Ovary (tissue), 10 donors: ENCODE measurements at places on chromosomes 1 and 21. TPM values are rescaled to one million over a fixed set of nuclear protein-coding genes. Genes with fewer than 3 reads are reported as not detected.
A peak's percentile ranks its signal among the peaks of the same experiment; 100 is the strongest.

VSIG8 gene
- not detected for polyA plus RNA-seq

C1orf185 gene
- polyA plus RNA-seq = not detected

AMPD1 gene
- 1.8 TPM for polyA plus RNA-seq

JAM2 gene
- polyA plus RNA-seq = 65.4 TPM

ATP1A2 gene
- polyA plus RNA-seq = 38.6 TPM

LY9 gene
- polyA plus RNA-seq = 2.9 TPM

ELAVL4 gene
- not detected for polyA plus RNA-seq

NR1I3 gene
- not detected for polyA plus RNA-seq

DNA sequence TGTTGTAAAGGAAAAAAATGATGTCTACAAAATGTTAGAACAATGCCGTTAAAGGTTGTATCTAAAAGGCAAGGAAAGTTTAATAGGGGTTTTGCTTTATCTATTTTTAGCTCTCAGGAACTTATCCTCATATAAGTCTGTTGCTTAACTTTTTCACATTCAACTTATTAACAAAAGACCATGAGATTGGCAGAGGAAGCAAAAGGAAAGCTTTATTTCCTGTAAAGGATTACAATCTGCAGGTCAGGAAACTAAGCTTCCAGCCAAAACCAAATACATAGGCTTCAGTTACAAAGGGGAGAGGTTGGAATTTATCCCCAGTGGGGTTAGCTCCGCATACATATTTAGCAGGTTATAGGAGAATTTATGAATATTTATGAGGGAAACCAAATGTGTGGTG is 58.7 kb upstream of the KIAA1614 start:
- no peak overlapping the region for H3K4me3 ChIP-seq
- H3K27ac ChIP-seq = no peak overlapping the region
- no peak for DNase-seq
- H3K27me3 ChIP-seq = no peaks in the 10 kb centered on the region

- no peaks in the 10 kb centered on the region for H3K27me3 ChIP-seq
- no peak overlapping the region for H3K4me3 ChIP-seq
- no peaks in the 10 kb centered on the region for H3K36me3 ChIP-seq
- H3K27ac ChIP-seq = no peak overlapping the region
- no peak for DNase-seq
Observed at GRCh38 chr1:11070876-11071275, 11.1 kb upstream of the SRM start.

DNA sequence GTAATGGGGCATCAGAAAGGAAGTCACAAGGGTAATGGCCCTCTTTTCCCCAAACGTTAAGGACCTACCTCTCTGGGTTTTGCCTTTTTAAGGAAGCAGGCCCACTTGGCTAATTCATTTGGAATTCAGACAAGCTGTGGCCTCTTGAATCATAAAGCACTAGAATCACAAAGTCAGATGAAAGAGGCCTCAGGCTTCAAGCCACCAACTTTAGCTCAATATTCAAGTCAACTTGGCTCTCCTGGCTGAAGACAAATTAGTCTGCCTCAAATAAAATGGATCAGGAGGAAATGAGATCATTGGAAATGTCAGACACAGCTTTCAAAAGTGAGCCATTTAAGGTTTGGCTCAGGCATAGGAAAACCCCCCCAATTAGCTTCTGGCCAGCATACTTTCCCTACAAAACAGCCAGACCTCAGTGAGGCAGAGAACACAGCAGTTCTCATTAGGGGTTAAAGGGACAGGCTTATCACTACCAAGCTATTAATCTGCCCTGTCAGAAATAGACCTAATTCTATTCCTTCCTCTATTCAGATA is 34.3 kb downstream of the SLC35D1 start:
- no peak overlapping the region for H3K4me3 ChIP-seq
- no peaks in the 10 kb centered on the region for H3K27me3 ChIP-seq
- H3K27ac ChIP-seq = no peak overlapping the region
- peaks cover 1% of the 10 kb centered on the region for H3K4me1 ChIP-seq

- no peak overlapping the region for H3K27ac ChIP-seq
- no peak overlapping the region for H3K4me3 ChIP-seq
- peak; percentile 70 for DNase-seq
- H3K4me1 ChIP-seq = no peaks in the 10 kb centered on the region
Observed at GRCh38 chr1:178501705-178502329, 5.1 kb upstream of the CLEC20A start.

- H3K27ac ChIP-seq = no peak overlapping the region
- DNase-seq = no peak
- no peaks in the 10 kb centered on the region for H3K4me1 ChIP-seq
- no peak overlapping the region for H3K4me3 ChIP-seq
- H3K27me3 ChIP-seq = no peaks in the 10 kb centered on the region
Observed at GRCh38 chr1:151526735-151527525, 13.2 kb upstream of the TUFT1 start.

GRCh38 chr1:951364-951763 is 7.7 kb downstream of the NOC2L start:
- no peak overlapping the region for H3K27ac ChIP-seq
- no peak for DNase-seq
- no peaks in the 10 kb centered on the region for H3K27me3 ChIP-seq
- H3K4me1 ChIP-seq = no peaks in the 10 kb centered on the region
- H3K36me3 ChIP-seq = no peaks in the 10 kb centered on the region

GRCh38 chr1:99171184-99171813 is 93.0 kb upstream of the PLPPR4 start:
- H3K4me3 ChIP-seq = no peak overlapping the region
- no peaks in the 10 kb centered on the region for H3K27me3 ChIP-seq
- no peak for DNase-seq
- H3K27ac ChIP-seq = no peak overlapping the region
- no peaks in the 10 kb centered on the region for H3K36me3 ChIP-seq

GRCh38 chr21:17454315-17455027 is 58.4 kb upstream of the CXADR start:
- no peaks in the 10 kb centered on the region for H3K27me3 ChIP-seq
- H3K36me3 ChIP-seq = no peaks in the 10 kb centered on the region
- no peaks in the 10 kb centered on the region for H3K4me1 ChIP-seq
- H3K4me3 ChIP-seq = no peak overlapping the region
- H3K27ac ChIP-seq = no peak overlapping the region

GRCh38 chr1:19846338-19846737 is 31.3 kb upstream of the RNF186 start:
- no peaks in the 10 kb centered on the region for H3K27me3 ChIP-seq
- no peaks in the 10 kb centered on the region for H3K36me3 ChIP-seq
- H3K27ac ChIP-seq = peak overlapping the region; percentile 62
- H3K4me1 ChIP-seq = peaks cover 9% of the 10 kb centered on the region

GRCh38 chr21:46061950-46062349 is 36.0 kb upstream of the COL6A2 start:
- H3K4me1 ChIP-seq = peaks cover 24% of the 10 kb centered on the region
- no peaks in the 10 kb centered on the region for H3K27me3 ChIP-seq
- H3K27ac ChIP-seq = no peak overlapping the region
- no peak overlapping the region for H3K4me3 ChIP-seq

DNA sequence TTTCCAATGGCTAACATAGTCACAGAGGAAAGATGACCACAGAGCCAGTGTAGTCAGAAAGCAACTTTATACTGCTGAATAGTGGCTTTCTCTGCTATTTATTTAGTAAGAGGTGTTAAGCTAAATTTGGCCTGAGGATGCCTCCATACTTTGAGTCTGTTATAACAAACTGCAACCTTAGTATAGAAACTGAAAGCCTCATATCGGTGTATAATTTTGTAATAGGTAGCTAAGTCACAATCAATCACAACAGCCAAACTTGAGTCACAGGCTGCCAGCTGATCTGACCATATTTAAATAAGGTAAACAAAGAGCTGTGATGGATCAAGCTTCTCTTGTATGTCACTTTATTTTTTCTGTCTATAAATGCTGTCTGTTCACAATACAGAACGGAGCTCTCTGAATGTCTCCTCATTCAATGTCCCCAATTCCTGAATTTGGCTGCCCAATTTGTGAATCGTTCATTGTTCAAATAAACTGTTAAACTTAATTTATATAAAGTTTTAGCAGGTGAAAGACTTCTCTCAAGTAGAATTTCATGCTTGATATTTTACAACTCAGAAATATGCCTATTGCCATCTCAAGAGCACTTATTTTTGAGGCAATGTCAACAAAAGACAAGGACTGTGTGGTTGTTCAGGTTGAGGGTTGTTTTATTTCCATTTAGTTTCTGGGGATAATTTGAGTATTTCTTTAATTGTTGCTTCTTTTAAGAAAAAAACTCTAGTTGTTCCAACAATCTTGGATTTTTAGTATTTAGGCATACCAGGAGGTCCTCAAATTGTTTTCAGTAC is 339.7 kb upstream of the B3GALT2 start:
- no peaks in the 10 kb centered on the region for H3K4me1 ChIP-seq
- no peak overlapping the region for H3K4me3 ChIP-seq
- no peak overlapping the region for H3K27ac ChIP-seq
- no peaks in the 10 kb centered on the region for H3K27me3 ChIP-seq
- no peak for DNase-seq

- H3K4me1 ChIP-seq = peaks cover 1% of the 10 kb centered on the region
- no peak overlapping the region for H3K27ac ChIP-seq
- H3K27me3 ChIP-seq = no peaks in the 10 kb centered on the region
- H3K4me3 ChIP-seq = no peak overlapping the region
Observed at GRCh38 chr1:221454096-221454495, 287.8 kb downstream of the DUSP10 start.

GRCh38 chr1:240803151-240803550 is 191.2 kb upstream of the GREM2 start:
- no peaks in the 10 kb centered on the region for H3K4me1 ChIP-seq
- no peak overlapping the region for H3K4me3 ChIP-seq
- no peak for DNase-seq
- H3K27ac ChIP-seq = no peak overlapping the region
- no peaks in the 10 kb centered on the region for H3K36me3 ChIP-seq

GRCh38 chr21:35058058-35058457 is 9.0 kb upstream of the RUNX1 start:
- H3K27ac ChIP-seq = no peak overlapping the region
- DNase-seq = no peak
- H3K27me3 ChIP-seq = no peaks in the 10 kb centered on the region
- H3K4me3 ChIP-seq = no peak overlapping the region

DNA sequence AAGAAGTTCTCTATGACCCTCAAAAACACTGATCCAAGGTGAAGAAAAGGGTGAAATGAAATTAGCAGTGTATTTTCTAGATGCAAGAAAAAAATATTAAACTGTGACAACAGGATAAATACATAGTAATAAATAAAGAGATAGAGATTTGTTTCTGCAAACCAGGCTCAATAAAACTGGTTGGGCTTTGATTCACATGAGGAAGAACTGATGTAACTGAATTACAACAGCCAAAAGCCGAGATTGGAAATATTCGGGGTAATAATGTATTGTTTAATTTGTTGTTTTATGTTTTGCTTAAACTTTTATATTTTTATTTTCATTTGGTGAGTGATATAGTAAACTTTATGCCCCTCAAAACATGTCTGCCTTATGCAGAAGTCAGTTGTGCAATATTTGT is 285.0 kb downstream of the BRINP3 start:
- no peak overlapping the region for H3K4me3 ChIP-seq
- no peak overlapping the region for H3K27ac ChIP-seq
- no peaks in the 10 kb centered on the region for H3K36me3 ChIP-seq
- no peaks in the 10 kb centered on the region for H3K4me1 ChIP-seq
- H3K27me3 ChIP-seq = no peaks in the 10 kb centered on the region

DNA sequence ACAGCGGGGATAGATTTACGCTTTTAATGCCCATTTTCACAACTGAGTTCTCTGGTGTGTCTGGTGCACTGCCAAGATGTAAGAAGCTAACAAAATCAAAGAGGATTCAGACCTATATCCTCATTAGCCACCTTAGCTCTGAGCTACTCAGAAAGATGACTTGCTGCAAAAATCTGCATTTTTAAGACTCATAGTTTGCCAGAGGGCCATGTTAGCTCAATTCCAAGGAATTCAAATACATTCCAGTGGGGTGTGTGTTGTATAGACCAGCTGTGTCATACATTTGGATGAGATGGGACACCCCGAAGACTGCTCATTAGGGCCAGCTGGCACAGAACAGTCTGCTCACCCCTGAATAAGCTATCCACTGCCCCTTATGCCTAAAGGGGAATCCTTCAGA is 8.9 kb downstream of the DENND2D start:
- H3K4me1 ChIP-seq = peaks cover 5% of the 10 kb centered on the region
- no peaks in the 10 kb centered on the region for H3K36me3 ChIP-seq
- no peak overlapping the region for H3K4me3 ChIP-seq
- H3K27me3 ChIP-seq = no peaks in the 10 kb centered on the region
- H3K27ac ChIP-seq = no peak overlapping the region
- no peak for DNase-seq

- no peaks in the 10 kb centered on the region for H3K4me1 ChIP-seq
- DNase-seq = no peak
- H3K36me3 ChIP-seq = no peaks in the 10 kb centered on the region
Observed at GRCh38 chr1:31346785-31347184, 26.1 kb downstream of the FABP3 start.

DNA sequence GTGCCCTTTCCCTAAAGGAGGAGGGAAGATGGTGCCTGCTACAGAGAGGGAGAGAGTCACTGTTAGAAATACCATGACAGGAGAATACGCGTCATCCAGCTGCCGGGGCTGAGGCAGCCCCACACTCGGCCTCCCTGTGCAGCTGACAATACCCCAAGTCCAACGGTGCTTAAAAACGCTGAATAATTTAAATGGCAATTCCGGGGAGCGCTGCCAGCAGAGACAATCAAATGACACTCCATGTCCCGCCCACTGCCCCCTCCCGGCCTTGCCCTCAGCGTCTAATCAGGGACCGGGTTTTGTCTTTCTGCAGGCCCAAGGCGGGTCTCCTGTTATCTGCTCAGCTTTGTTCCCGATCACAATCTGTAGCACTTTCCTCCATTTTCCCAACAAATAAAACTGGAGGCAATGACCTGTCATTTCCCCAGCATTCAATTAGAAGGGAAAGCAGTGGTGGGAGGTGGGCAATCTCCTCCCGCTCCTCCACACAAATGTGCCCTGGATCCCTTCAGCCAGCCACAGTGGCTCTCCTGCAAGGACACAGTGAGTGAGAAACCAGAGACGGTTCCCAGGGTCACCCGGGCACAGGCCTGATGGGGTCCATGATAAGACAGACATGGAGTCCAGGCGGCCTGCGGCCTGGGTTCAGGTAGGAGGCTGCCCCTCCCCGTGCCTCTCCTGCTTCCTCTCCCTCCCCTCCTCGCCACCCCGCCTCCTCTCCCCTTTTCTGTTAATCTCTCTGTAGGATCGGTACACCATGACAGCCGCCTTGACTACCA is 42.7 kb upstream of the AJAP1 start:
- no peaks in the 10 kb centered on the region for H3K36me3 ChIP-seq
- no peak overlapping the region for H3K4me3 ChIP-seq
- no peaks in the 10 kb centered on the region for H3K27me3 ChIP-seq
- H3K27ac ChIP-seq = no peak overlapping the region
- DNase-seq = no peak

GRCh38 chr1:5613900-5614299 is 378.3 kb downstream of the NPHP4 start:
- no peaks in the 10 kb centered on the region for H3K4me1 ChIP-seq
- no peaks in the 10 kb centered on the region for H3K36me3 ChIP-seq
- no peak overlapping the region for H3K27ac ChIP-seq
